ENCODE measurements at places on chromosomes 13 and 19. TPM values are rescaled to one million over a fixed set of nuclear protein-coding genes. Genes with fewer than 3 reads are reported as not detected.
A peak's percentile ranks its signal among the peaks of the same experiment; 100 is the strongest.

The COQ8B gene
- total RNA-seq: 61.0 TPM

DNA sequence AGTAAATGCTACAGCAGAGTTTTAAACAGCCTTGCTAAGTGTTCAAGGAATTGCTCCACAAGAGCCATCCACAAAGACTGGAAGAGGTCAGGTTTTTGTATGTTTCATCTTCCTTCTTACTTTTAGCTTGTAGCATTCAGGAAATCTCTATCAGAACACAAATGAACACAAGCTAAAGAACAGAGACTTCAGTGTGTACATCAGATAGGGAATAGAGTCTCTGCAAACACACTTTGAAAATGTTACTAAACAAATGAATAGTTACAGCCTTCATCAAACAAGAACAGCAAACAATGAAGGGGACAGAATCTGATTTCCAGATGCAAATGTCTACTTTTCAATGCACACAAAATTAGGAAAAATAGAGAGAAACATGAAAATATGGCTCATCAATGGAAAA is 7.7 kb downstream of the ZNF563 start:
- no peak for DNase-seq
- no peak overlapping the region for H3K4me3 ChIP-seq
- no peaks in the 10 kb centered on the region for H3K27me3 ChIP-seq
- H3K4me1 ChIP-seq: no peaks in the 10 kb centered on the region

The KIR2DL4 gene
- not detected for total RNA-seq

- no peak for DNase-seq
- no peaks in the 10 kb centered on the region for H3K4me1 ChIP-seq
- H3K4me3 ChIP-seq: no peak overlapping the region
Measured at GRCh38 chr19:18672044-18672451, 11.4 kb upstream of the CRTC1 start.

The AMH gene
- 22.7 TPM for total RNA-seq

- no peak overlapping the region for H3K27ac ChIP-seq
- no peaks in the 10 kb centered on the region for H3K27me3 ChIP-seq
- no peak overlapping the region for H3K4me3 ChIP-seq
- no peaks in the 10 kb centered on the region for H3K36me3 ChIP-seq
Measured at GRCh38 chr13:59391696-59392095, 772.0 kb downstream of the DIAPH3 start.

The RYR1 gene
- 2.1 TPM for total RNA-seq

GRCh38 chr19:16325161-16325527 is 518 bp downstream of the KLF2 start:
- no peak overlapping the region for H3K4me3 ChIP-seq
- no peak overlapping the region for H3K27ac ChIP-seq
- no peaks in the 10 kb centered on the region for H3K4me1 ChIP-seq
- no peaks in the 10 kb centered on the region for H3K36me3 ChIP-seq

DNA sequence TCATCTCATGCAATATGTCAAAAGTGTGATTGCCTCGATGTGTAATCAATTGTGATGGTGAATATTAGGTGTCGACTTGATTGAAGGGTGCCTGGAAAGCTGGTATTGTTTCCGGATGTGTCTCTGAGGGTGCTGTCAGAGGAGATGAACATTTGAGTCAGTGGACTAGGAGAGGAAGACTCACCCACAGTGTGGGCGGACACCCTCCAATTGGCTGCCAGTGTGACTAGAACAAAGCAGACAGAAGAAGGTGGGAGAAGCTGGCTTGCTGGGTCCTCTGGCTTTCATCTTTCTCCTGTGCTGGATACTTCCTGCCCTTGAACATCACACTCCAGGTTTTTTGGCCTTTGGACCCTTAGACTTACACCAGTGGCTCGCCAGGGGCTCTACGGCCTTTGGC is 15.5 kb upstream of the CABP5 start:
- H3K36me3 ChIP-seq: no peaks in the 10 kb centered on the region
- H3K4me1 ChIP-seq: no peaks in the 10 kb centered on the region
- no peaks in the 10 kb centered on the region for H3K27me3 ChIP-seq
- H3K27ac ChIP-seq: no peak overlapping the region
- no peak overlapping the region for H3K4me3 ChIP-seq

GRCh38 chr13:98054301-98054700 is 88.6 kb upstream of the FARP1 start:
- H3K4me3 ChIP-seq: no peak overlapping the region
- H3K27me3 ChIP-seq: no peaks in the 10 kb centered on the region
- DNase-seq: peak; percentile 62
- H3K4me1 ChIP-seq: no peaks in the 10 kb centered on the region
- no peaks in the 10 kb centered on the region for H3K36me3 ChIP-seq

DNA sequence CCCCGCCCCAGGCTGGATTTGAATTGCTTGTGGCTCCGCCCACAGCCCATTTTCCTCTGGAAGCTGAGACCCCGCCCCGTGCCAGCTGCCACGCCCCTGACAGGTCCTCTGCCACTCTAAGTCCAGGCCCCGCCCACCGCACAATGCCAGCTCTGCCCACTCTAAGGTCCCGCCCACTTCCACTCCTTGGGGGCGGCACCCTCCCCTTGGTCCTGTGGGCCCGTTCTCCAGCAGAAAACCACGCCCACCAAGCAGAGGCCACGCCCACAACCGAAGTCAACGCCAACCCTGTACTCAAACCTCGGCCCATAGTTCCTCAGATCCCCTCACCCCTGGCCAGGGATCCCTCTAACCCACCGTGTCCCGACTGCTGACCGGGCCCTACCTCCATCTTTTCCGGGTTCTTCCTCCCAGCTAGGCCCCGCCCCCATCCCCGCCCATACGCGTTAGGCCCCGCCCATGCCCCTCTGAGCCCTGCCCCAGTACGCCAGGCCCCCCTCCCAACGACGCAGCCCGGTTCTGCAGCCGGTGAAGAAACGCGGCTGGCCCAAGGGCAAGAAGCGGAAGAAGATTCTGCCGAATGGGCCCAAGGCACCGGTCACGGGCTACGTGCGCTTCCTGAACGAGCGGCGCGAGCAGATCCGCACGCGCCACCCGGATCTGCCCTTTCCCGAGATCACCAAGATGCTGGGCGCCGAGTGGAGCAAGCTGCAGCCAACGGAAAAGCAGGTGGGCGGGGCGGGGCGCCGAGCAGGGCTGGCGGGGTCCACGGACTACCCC is 1.3 kb downstream of the HMG20B start:
- peaks cover 8% of the 10 kb centered on the region for H3K27me3 ChIP-seq
- peaks cover 8% of the 10 kb centered on the region for H3K36me3 ChIP-seq
- H3K4me1 ChIP-seq: no peaks in the 10 kb centered on the region
- DNase-seq: peak; percentile 100
- H3K4me3 ChIP-seq: peak overlapping the region; percentile 85
- no peak overlapping the region for H3K27ac ChIP-seq
